ENCODE measurements at places on chromosomes 12 and 14.
A peak's percentile ranks its signal among the peaks of the same experiment; 100 is the strongest.

- peak; percentile 38 for DNase-seq
Observed at GRCh38 chr12:126617312-126617711, 1552.1 kb downstream of the AACS start.

- no peak for DNase-seq
Observed at GRCh38 chr14:102927878-102928411, 5.5 kb downstream of the AMN start.

- DNase-seq, result no peak
Observed at GRCh38 chr14:56774503-56774902, 35.8 kb downstream of the OTX2 start.

- no peak for DNase-seq
Observed at GRCh38 chr14:83184531-83184930, 1650.9 kb upstream of the SEL1L start.

- no peak for DNase-seq
Observed at GRCh38 chr14:68520637-68521556, 272.0 kb downstream of the ZFP36L1 start.

GRCh38 chr14:75522224-75522982 lies at the start of gene BATF:
Gene BATF, plus strand, starts transcription at chr14:75522469. Its CDS starts 214 bp downstream, at chr14:75522683.
- peak; percentile 39 for DNase-seq

GRCh38 chr14:90562652-90563051 lies 165.8 kb downstream of the CALM1 start:
- no peak for DNase-seq

- DNase-seq, result no peak
Observed at GRCh38 chr12:111761099-111761498, 5.6 kb upstream of the ALDH2 start.

DNA sequence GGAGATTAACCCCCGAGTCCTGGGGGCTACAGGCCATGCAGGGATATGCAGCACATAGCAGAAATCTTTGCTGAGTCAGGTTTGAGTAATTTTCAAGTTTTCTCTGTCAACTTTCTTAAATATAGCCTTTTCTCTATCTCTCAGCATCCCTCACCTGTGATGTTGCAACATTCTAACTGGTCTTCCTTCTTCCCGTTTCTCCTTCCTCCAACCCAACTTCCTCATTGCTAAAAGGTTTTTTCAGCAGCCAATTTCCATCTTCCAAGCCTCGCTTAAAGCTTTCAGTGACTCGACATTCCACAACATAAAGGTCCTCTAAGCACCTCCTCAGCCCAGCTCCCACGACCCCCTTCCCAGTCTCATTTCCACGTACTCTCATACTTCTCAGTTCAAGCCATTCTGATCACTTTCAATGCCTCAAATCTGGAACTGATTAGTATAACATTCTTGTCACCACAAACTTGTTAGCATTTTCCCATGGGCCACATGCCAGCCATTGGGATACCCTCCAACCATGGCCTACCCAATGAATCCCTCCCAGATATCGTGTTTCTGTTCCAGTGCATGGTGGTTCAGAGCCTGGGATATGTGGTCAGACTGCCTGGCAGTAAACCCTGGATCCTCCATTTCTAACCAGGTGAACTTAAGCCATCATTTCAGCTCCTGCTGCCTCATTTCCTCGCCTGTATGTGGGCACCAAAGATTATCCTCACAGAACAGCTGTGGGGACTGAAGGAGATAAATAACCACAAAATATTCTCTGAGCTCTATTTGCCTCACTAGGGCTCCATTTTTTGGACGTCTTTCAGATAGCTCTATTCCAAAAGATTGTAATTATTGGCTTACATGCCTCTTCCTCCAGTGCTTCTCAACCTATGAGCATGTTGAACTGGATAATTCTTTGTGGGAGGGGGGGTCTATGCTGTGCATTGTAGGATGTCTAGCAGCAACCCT lies 65.8 kb downstream of the KCNK10 start:
- DNase-seq, result peak; percentile 46

DNA sequence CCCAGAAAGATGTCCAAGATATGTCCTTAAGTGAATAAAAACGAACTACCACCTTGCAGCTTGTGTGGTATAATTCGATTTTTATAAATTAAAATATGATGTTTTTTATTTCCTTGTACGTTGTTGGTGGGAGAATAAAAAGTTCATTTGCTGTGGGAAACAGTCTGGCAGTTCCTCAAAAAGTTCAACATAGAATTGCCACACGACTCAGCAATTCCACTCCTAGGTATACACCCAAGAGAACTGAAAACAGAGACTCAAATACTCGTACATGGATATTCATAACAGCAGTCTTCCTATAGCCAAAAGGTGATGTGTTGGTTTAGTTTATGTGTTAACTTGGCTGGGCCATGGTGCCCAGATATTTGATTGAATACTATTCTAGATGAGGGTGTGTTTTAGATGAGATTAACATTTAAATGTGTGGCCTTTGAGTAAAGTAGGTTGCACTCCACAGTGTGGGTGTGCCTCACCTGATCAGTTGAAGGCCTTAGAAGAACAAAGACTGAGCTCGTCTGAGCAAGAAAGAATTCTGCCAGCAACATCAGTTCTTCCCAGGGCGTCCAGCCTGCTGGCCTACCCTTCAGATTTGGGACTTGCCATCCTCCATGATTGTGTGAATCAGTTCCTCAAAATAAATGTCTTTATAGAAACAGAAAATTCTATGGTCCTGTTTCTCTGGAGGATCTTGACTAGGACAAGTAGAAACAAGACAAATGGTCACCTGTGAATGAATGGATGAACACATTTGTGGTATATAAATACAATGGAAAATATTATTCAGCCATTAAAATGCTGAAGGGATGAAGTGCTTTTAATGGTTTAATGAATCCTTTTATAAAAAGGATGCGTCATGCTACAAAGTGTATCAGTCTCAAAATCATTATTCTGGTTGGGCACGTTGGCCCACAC lies 5.1 kb upstream of the DENR start:
- peak; percentile 21 for DNase-seq

GRCh38 chr14:100726550-100727085 lies at the start of gene DLK1:
Gene DLK1, plus strand, starts transcription at chr14:100726892. Its CDS starts 177 bp downstream, at chr14:100727069.
- DNase-seq, result no peak

- DNase-seq, result peak; percentile 70
Observed at GRCh38 chr14:37985826-37986470, 221.8 kb upstream of the SSTR1 start.

GRCh38 chr12:99122496-99122895 lies 477.4 kb downstream of the APAF1 start:
- no peak for DNase-seq

GRCh38 chr12:43107026-43107775 lies 444.8 kb downstream of the ADAMTS20 start:
- DNase-seq, result no peak

- peak; percentile 89 for DNase-seq
Observed at GRCh38 chr12:54384591-54385041, at the start of gene ZNF385A. Gene ZNF385A, minus strand, starts transcription at chr12:54384733. Its CDS starts 219 bp downstream, at chr12:54384514.

- no peak for DNase-seq
Observed at GRCh38 chr14:95078867-95079266, 78.5 kb downstream of the DICER1 start.

GRCh38 chr14:53719536-53719935 lies 237.1 kb downstream of the BMP4 start:
- no peak for DNase-seq

GRCh38 chr14:100655741-100656085 lies 68.5 kb upstream of the BEGAIN start:
- DNase-seq, result no peak

- DNase-seq, result no peak
Observed at GRCh38 chr12:48004053-48004941, at the start of gene COL2A1. Gene COL2A1, minus strand, starts transcription at chr12:48004476. Its CDS starts 155 bp downstream, at chr12:48004321.

- DNase-seq, result no peak
Observed at GRCh38 chr14:92340931-92341330, 18.0 kb downstream of the SLC24A4 start.

DNA sequence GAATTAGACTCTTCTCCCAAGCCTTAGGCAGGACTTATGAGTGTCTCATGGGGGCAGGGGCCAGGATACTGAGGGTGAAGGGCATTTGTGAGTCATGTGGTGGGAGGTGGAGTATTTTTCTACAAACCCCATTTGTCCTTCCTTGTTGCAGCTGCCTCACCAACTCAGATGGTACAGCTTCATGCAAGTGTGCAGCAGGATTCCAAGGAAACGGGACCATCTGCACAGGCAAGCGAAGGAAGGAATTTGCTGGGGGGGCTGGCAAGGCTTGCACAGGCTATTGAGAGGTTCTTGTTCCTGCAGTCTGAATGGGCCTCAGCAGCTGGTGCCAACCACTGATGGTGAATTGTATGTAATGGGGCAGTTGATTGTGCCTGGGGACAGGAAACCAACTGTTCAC lies 125.1 kb downstream of the STAB2 start:
- no peak for DNase-seq

DNA sequence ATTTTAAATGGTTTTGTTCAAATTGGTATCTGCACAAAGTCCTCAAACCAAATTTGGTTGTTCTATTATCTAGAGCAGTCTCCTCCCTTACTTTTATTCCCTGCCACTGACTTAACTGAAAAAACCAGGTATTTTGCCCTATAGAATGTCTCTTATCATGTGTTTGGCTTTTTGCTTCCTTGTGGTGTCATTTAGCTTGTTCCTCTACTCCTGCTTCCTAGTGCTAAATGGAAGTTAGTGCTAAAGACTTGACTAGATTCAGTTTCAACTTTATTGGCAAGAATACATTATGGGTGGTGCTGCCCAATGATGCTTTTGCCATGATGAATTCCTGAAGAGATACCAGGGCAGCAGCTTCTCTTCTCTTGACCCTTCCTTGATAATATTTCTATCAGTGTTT lies 29.7 kb downstream of the PLXNC1 start:
- peak; percentile 29 for DNase-seq

GRCh38 chr12:15629108-15629507 lies 160.1 kb downstream of the EPS8 start:
- peak; percentile 72 for DNase-seq

GRCh38 chr14:105860615-105861580 lies 334.5 kb downstream of the TMEM121 start:
- DNase-seq, result no peak

- DNase-seq, result no peak
Observed at GRCh38 chr12:69417741-69418167, 52.4 kb upstream of the FRS2 start.

DNA sequence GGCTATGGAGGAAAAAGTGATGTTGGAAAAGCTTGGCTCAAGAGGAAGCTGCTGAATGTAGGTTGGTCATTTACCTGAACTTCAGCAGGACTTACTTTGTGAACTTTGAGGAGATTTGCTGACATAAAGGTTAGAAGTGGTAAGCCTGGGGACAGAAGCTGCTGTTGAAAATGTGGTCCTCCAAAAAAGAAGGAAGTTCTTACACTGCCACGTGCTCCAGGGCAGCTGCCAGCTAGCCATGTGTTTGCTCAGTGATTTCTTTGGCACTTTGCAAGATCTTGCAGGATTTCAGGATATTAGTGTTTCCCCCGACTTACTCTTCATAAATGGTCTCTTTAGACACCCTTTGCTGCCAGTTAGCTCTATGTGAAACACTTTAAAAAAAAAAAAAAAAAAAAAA lies 14.8 kb upstream of the DYRK2 start:
- DNase-seq, result peak; percentile 47

- DNase-seq, result peak; percentile 41
Observed at GRCh38 chr14:59316151-59316830, 127.8 kb downstream of the DAAM1 start.

DNA sequence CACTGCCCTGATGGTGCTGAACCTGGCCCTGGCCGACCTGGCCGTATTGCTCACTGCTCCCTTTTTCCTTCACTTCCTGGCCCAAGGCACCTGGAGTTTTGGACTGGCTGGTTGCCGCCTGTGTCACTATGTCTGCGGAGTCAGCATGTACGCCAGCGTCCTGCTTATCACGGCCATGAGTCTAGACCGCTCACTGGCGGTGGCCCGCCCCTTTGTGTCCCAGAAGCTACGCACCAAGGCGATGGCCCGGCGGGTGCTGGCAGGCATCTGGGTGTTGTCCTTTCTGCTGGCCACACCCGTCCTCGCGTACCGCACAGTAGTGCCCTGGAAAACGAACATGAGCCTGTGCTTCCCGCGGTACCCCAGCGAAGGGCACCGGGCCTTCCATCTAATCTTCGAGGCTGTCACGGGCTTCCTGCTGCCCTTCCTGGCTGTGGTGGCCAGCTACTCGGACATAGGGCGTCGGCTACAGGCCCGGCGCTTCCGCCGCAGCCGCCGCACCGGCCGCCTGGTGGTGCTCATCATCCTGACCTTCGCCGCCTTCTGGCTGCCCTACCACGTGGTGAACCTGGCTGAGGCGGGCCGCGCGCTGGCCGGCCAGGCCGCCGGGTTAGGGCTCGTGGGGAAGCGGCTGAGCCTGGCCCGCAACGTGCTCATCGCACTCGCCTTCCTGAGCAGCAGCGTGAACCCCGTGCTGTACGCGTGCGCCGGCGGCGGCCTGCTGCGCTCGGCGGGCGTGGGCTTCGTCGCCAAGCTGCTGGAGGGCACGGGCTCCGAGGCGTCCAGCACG lies 4.7 kb downstream of the LTB4R start:
- DNase-seq, result no peak

DNA sequence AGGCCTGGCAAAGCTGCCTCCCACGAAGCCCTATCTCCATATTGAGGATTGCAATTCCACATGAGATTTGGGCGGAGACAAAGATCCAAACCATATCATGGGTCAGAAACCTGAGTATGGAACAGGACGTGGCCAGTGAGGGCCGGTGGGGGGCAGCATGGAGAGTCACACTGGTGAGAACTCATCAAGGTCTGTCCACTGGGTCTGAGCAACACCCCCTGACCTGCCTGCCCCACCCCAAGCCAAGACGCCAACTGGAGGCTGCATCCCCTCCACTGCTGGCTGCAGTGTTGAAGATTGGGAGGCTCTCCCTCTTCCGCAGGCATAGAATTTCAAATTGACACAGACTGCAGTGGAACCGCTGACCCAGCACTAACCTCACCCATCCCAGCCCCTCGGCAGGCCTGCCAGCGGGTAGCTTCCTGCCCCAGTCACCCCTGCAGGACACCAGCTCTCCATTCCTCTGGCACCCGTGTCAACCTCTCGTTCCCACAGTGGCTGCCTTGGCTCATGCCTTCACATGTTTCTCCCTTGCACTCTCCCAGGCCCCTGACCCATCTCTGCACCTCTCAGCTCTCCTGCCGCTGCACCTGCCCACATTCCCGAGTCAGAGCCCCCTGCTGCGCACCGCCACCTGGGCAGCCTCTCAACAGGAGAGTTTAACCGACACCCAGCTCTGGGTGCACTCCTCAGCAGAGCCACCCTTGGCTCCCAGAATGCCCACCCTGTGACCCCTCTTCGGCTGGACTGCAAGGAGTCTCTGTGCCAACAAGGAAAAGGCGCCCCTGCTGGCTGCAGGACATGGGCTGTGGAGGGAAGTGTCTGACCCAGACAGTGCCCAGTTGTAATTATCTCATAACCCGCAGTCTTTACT lies 45.2 kb upstream of the PPP2R5C start:
- no peak for DNase-seq

DNA sequence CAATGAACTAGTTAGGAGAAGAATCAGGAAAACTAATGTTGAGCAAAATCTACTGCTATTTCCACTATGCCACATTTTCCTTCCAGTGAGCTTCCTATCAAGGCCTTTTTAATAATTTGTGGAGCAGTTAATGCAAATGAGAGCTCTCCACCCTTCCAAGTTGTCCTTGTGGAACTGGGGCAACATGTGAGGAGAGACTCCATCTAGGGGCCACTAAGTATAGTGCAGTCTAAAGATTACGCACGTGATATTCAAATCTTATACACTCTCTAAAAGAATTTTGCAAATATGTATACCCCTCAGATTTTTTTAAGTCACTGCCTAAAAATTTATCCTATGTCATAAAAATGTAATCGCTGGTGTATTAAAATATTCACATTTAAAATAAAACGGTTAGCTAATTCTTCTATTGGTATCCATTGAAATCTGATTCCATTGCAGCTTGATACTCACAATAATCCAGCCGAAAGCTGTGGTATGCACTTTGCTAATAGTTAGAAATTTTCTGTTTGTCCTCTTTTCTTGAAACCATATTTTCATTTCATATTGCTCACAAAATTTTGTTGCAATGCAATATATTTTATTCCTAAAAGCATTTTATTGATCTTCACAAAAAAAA lies 100.1 kb downstream of the PAH start:
- peak; percentile 30 for DNase-seq
